Retinal pigment epithelial cell (primary cell): ENCODE measurements at places on chromosomes 5 and 9.

DNA sequence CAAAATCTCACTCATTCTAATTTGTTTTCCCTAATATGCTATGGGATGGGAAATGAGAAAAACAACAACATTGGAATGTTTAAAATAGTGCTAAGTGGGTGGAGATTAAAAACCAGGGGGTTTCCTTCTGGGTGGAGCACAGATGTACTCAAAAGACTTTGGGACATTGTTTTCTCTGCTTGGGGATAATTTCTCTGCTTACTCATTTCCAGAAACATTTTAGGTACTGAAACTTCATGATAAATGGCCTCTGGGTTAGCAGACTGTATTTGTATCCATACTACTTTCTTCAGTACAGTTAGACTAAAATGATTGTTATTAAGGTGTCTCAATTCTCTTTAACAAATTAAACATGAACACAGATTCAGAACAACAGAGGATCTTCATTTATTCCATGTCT lies 17.4 kb downstream of the ELOVL7 start:
- DNase-seq, result no peak

GRCh38 chr9:113154946-113155345 lies 4.1 kb downstream of the SLC31A2 start:
- no peak for DNase-seq

DNA sequence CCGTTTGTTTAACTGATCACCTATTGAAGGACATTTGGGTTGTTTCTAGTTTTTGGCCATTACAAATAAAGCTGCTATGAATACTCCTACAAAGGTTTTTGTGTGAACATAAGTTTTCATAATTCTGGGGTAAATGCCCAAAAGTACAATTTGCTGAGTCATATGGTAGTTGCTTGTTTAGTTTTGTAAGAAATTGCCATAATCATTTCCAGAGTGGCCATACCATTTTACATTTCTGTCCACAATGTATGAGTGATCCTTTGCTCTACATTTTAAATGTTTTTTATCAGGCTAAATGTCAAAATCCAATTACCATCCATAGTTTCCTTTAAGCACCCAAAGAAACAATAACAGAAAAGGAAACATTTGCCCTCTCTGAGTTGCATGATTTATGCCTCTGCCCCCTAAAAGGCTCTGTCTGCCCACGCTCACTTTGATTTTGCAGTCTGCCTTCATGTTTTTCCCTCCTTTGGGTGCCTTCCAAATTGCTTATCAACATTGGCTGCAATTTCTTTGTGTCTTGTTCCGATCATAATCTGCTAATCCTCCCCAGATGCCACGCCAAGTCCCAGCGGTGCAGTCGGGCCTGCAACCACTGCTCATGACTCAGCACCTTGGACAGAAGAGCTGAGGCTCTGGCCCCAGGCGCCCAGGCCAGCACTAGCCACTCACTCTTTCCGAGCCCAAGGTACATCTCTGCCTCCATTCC lies 339.2 kb downstream of the PIK3R1 start:
- DNase-seq, result peak; percentile 68

- DNase-seq, result no peak
Observed at GRCh38 chr9:112755016-112755427, 4.5 kb downstream of the SNX30 start.

- DNase-seq, result no peak
Observed at GRCh38 chr5:158599157-158599556, 500.6 kb downstream of the EBF1 start.

- DNase-seq, result no peak
Observed at GRCh38 chr9:68998385-68998784, 15.5 kb downstream of the PRKACG start.

GRCh38 chr5:108655750-108656450 lies 91.8 kb upstream of the FER start:
- DNase-seq, result peak; percentile 58

DNA sequence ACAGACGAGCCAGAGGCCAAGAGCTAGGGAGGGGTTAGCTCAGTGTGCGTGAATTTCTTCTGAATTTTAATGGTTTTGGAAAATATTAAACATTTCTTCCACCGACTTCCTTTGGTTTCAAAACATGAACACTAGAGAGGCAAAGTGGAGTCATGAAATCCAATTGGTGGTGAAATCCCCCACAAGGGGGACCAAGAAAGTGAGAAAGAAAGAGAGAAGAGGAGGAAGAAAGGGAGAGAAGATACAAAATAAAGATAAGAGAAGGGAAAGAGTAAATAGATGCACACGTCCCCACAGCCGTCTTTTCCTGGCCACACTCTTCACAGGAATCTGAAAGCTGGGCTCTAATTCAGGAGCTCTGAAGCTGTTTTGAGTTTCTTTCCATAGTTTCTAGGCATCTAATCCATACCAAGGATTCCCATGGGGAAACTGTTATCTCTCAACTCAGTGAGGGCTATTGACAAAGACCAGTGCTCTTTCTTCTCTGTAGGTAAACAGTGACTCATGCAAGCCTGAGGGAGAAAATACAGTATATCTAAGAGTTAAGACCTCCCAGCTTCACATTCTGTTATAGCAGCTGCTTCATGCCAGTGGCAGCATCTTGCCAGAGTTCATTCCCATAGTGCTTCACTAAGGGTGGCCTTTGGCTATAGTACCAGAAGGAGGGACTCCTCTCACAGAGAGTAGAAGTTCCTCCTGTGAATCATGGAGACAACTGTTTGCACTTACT lies 115.8 kb upstream of the LIFR start:
- no peak for DNase-seq

DNA sequence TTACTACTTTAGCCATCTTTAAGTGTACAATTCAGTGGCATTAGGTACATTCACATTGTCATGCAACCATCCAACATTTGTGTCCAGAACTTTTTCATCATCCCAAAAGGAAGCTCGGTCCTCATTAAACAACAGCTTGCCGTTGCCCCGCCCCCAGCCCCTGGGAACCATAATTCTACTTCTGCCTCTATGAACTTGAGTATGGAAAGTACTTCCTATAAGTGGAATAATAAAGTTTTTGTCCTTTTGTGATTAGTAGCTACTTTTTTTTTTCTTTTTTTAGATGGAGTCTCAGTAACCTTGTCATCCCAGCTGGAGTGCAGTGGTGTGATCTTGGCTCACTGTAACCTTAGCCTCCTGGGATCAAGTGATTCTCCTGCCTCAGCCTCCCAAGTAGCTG lies 5.0 kb downstream of the GBGT1 start:
- DNase-seq, result no peak

DNA sequence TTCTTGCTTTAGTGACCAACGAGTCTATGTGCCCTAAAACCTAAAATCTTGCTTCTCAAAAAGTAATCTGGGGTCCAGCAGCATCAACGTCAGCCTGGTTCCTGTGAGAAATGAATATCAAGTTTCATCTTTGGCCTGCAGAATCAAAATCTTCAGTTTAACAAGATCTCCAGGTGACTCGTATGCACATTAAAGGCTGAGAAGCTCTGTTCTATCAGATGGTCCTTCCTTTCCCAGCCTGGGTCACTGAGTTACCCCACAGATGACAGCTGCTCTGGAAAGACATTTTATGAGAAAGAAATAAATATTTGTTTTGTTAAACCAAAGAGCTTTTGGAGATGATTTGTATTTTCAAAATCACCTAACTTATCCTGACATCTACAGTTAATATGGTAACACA lies 75.8 kb downstream of the ADAMTSL1 start:
- no peak for DNase-seq

GRCh38 chr9:94933511-94933828 lies 207.0 kb downstream of the AOPEP start:
- no peak for DNase-seq

DNA sequence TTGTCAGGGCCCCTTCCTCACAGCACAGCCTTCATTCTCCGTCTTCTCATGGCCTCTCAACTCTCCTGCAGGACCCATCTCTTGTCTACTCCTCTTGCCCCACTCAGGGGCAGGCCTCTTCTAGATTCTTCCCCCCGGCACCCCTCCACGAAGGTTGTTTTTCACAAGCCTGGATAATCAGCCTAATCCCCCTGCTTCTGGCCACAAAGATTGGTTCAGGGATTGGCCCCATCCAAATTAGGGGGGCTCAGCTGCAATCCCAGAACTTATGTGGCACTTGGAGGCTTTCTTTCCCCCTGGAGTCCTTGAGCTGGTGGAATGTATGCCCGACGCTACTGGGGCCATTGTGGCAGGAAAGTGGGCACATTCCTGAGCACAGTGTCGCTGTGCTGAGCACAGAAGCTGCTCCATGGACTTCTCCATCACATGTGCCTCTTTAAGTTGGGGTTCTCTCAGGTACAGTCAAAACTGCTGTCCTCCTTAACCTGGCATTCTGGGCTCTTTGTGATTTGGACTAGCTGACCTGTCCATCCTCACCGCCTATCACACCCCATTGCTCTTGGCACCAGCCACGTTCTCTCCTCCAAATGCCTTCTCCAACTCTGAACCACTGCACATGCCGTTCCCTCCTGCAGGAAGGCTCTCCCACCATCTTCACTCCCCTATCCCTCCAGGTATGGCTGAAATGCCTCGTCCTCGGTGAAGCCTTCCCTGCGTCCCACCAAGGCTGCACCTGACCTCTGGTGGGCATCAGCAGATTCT lies 66.8 kb upstream of the RNF130 start:
- DNase-seq, result no peak

DNA sequence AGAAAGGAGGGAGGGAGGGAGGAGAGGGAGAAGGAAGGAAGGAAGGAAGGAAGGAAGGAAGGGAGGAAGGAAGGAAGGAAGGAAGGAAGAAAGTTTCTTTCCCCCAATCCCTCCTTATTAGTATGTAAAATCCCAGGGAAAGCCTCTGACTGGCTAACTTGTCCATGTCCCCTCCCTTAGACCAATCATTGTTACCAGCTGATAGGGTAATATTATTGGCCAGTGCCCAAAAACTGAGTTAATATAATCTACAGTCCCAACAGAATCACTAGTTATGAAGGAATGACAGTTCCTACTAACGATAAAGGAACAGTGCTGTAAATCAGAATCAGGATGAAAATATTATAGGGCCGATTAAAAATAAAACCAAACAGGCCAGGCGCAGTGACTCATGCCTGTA lies 53.6 kb upstream of the CCNG1 start:
- no peak for DNase-seq

DNA sequence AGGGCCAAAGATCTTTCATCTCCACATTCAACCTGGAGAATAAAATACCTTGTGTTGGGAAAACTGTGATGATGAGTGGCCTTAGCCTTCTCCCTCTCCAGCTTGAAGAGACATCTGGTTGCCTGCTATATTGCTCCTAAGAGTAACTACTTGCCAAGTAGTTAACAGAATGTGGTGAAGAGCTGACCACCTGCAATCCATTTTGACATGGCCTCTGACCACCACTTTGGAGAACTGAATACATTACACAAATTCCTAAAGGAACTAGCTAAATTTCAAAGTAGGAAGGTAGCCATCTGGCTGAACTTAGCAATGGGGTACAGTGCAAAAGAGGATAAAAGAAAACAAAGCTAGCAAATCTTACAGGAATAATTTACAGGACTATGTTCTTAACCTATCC lies 7.2 kb downstream of the TBCA start:
- no peak for DNase-seq

- DNase-seq, result no peak
Observed at GRCh38 chr5:15575666-15576065, 75.7 kb downstream of the FBXL7 start.

DNA sequence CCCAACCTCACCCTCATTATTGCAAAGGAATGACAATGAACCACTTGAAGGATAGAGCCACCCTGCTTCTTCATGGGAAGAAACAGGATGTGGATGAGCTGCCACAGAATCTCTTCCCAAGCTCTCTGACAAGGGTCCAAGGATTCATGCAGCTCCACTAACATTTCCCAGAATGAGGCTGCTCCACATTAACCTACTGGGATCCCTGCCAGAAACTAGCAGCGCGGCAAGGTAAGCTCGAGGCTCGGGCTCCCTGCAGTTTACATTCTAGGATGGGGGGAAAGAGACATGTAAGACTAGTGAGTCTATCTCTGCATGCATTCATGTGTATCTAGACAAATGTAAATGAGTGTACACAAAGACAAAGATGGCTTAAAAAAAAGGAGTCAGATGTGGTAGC lies 12.1 kb downstream of the DCAF12 start:
- DNase-seq, result no peak

GRCh38 chr5:71778678-71779276 lies 59.7 kb downstream of the CARTPT start:
- no peak for DNase-seq

- no peak for DNase-seq
Observed at GRCh38 chr9:90873422-90873821, 71.8 kb downstream of the SYK start.

DNA sequence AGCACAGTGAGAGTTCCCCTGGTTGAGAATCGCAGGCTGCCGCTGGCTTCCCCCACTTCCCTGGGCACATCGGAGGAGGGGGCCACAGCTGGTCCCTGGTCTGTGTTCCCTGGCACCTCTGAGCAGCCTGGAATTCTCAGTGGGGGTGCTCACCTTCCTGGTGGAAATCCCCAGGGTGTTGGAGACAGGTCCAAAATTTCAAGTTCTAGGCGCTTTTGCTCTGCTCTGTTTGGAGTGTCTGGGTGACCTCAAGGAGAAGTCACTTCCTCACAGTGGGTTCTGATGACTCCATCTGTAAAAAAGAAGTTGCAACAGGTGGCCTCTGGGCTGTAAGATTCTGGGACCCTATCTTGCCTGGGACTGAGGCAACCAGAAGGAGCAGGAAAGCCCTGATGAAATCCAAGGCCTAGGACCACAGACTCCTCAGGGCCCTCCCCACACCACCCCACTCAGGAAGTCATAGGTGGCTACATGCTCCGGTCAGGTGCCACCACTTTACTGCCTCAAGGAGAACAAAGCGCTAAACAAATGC lies at the start of gene TRAF1:
TSS of gene TRAF1 (minus strand) at position 400 of the 532 bp plus-strand sequence. CDS start 721 bp downstream, outside the sequence.
- DNase-seq, result no peak

DNA sequence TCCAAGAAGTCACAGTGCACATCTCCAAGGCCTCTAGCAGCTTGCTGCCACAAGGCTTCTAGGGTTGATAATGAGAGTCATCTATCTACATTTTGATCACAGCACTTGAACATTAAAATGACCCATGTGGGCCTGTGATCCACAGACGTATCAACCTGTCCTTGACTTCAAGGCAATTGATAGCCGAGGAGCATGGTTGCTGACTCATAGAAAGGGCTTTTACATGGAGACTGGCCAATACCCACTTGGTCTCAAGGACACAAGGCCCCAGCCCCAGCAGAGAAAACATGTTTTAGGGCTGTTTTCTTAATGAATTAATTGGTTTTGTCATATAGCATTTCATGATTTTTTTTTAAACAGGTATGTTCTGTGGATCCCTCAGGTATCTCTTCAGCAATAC lies 314.0 kb downstream of the SEMA5A start:
- DNase-seq, result no peak

DNA sequence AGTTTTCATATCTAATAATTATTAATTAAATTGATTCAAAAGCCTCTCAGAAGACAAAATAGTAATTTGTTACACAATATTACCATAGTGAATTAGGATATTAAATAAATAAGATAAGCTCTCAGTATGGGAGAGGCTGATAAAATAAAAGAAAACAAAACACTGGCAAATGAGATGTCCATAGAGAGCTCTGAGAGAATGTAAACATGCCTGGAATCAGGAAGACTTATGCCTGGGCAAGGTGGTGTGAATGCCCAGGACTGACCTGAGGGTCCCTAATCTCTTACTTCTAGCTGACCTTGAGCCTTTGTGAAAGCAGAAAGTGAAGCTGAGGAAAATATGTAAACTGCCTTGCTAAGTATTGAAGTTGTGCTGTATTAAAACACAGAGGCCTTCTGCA lies 616.5 kb downstream of the PTPRD start:
- DNase-seq, result no peak
